Epithelial cell of prostate (primary cell): ENCODE measurements at places on chromosomes 16 and 17.
A peak's percentile ranks its signal among the peaks of the same experiment; 100 is the strongest.

GRCh38 chr16:51049678-51050376, 101.2 kb downstream of the SALL1 start:
- DNase-seq: no peak

DNA sequence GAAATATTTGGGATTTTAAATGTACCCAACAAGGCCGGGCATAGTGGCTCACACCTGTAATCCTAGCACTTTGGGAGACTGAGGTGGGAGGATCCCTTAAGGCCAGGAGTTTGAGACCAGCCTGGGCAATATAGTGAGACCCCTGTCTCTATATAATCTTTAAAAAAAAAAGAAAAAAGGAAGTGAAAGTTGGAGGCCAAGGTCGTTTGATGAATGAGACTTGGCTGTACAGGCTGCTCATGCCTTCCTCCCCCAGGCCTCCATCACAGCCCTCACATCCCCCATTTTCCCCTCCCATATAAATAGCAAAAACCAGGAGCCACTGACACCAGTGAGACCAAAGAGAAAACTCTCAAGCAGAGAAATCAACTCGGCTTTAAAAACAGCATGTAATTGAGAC, 3.3 kb upstream of the CA7 start:
- DNase-seq: no peak

- DNase-seq: no peak
Measured at GRCh38 chr16:58502217-58502921, 2.4 kb downstream of the NDRG4 start.

- DNase-seq: no peak
Measured at GRCh38 chr17:81419319-81419885, 24.1 kb downstream of the BAHCC1 start.

- no peak for DNase-seq
Measured at GRCh38 chr16:76207270-76207669, 69.9 kb upstream of the CNTNAP4 start.

DNA sequence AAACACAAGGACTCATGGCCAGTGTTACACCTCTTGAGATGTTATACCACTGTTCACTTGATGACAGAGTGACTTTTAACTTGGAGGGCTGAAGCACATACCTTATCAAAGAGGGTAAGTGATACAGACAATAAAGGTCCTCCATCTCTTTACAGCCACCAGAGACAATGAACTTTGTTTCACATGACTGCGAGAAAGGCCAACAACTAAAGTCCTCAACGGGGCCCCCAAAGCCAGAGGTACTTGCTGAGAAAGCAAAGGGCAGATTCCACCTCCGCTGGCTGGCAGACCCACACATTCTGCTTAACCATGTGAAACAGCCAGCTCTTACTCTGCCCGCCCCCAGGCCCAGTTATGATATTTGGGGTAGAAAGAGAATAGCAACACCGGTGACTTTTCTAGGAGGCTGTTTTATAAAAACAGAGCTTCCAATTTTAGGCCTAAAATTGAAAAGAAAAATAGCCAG, 21.4 kb downstream of the DCUN1D3 start:
- DNase-seq: no peak

- DNase-seq: no peak
Measured at GRCh38 chr16:82720414-82720813, 93.6 kb downstream of the CDH13 start.

- DNase-seq: no peak
Measured at GRCh38 chr17:47952171-47953021, 5.3 kb downstream of the PRR15L start.

- DNase-seq: no peak
Measured at GRCh38 chr16:3212006-3212405, 23.0 kb downstream of the ZNF200 start.

GRCh38 chr17:45270828-45271418, 9.0 kb upstream of the SPATA32 start:
- DNase-seq: no peak

DNA sequence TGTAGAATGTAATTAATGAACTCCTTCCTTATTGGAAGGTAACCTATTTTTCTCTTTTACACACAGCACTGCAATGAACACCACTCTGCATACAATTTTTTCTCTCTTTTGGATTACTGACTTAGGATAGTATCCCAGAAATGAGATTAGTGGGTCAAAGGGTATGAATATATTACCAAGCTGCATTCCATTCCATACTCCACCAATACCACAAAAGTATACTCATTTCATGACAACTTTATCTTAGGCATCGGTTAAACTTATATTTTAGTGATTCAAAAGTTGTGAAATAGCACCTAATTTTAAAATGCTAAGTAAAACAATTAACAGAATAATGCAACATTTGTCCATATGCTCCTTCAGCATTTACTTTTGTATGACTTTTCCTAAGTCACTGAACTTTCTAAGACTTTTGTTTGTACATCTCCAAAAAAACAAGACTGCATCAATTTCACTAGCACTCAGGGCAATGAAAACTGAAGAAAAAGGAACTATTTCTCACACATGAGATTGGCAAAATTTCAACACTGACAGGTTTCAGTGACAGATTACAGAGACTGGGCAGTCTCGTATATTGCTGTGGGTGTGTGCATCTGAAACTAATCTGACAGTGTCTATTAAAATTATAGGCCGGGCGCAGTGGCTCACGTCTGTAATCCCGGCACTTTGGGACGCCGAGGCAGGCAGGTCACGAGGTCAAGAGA, 32.1 kb downstream of the HELZ start:
- no peak for DNase-seq

DNA sequence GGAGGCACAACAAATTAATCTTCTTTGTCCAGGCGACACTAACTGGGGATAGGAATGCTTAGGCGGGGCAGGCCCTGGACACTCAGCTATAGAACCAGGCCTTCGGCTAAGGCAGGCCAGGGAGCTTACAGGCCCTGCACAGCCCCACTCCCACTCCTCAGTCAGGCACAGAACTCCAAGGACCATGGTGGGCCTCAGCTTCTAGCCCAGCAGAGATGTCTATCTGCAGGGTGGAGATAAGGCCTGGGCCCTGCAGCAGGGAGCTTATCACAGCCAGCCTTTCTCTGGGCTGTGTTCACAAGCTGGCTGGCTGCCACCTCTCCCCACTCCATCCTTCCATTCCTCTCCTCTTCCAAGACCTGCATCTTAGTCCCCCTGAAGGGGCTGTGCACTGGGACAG, 68.1 kb downstream of the TMEM132E start:
- no peak for DNase-seq

GRCh38 chr17:77174928-77175661, 34.3 kb downstream of the SEC14L1 start:
- no peak for DNase-seq

GRCh38 chr16:11067266-11067665, 122.9 kb downstream of the CLEC16A start:
- DNase-seq: no peak

DNA sequence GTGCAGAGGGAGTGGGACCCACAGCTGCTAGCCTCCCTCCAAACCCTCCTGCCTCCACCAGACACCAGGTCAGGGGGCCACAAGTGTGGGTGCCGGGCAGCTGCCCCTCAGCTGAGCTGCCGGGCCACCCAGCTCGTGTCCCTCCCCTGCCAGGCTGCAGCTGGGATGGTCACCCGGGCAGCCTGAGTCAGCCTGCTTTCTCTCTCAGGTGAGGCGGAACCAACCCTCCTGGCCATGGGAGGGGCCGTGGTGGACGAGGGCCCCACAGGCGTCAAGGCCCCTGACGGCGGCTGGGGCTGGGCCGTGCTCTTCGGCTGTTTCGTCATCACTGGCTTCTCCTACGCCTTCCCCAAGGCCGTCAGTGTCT, 6.9 kb downstream of the SLC16A3 start:
- DNase-seq: no peak

DNA sequence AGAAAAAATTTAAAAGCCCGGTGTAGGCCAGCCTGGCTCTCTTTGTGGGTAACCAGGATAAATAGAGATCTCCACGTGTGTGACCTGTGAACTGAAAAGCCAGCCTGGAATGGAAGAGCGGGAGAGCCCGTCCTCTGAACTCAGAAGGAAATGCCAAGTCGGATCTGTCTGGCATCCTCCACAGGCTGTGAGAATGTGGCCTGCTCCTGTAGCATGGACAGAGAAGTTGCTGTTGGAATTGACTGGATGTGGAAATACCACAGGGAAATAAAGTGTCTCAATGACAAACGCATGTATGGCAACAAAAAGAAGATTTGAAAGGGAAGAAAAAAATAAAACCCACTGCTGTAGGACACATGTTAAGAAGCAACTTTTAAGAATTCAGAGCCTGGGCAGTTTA, 6.7 kb downstream of the KLHL36 start:
- DNase-seq: no peak

- DNase-seq: no peak
Measured at GRCh38 chr16:81830845-81831540, 51.9 kb downstream of the PLCG2 start.

GRCh38 chr17:61265397-61265796, 134.2 kb upstream of the TBX2 start:
- no peak for DNase-seq

DNA sequence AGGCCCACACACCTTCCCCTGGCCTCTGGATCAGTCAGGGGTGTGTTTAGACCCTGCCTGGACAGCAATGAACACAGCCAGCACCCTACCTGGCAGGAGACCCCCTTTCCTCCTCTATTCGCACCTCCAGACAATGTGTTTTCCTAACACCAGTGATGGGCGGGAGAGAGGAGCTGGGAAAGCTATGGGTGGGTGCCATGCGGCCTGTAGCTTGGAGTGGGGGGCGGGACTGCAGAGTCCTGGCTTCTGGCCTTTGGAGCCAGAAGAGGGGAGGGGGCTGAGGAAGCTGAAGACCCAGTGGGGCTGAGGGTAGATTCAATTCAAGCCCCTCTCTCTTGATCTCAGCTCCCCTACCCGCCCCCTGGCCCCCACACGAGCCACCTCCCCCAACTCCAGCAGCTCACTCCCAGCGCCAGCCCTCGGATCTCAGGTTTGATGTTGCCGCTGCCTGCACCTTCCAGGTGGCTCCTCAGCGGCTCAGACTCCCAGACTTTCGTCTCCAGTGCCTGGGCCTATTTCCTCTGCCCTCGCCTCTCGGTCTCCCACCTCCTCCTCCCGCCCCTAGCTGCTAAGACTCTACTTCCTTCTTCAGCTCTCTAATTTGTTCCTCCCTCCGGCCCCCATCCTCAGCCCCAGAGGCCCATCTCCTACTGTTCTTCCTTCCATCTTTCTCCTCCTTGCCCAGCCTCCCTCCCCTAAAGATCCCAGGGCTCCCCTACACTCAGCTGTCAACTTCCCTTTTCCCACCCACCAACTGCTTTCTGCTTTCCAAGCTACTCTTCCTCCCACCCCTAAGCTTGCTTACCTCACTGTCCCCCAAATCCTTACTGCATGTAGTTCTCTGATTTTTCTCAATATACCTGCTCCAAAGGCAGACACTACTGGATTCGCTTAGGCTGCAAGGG, 6.8 kb upstream of the SP6 start:
- no peak for DNase-seq

- DNase-seq: no peak
Measured at GRCh38 chr16:73523209-73523608, 475.3 kb upstream of the ZFHX3 start.

GRCh38 chr17:82745524-82745923, 6.3 kb upstream of the TBCD start:
- DNase-seq: no peak

DNA sequence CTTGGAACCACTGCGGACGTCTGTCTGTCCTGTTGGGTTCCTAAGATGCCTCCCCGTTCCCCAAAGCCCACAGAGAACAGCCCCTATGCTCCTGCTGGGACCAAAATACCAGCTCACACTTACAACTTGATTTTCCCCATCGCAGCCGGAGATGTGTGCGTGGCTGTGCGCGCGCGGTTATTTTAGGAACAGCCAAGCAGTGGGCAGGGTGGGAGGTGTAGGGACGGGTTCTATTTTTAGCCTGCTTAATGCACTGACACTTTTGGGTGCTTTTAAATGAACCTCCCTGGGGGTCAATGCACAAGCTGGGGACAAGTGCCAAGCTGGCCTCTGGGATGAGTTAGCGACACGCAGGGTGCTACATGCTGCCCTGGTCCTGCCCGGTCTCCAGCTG, 74.1 kb downstream of the KLHDC4 start:
- DNase-seq: no peak

DNA sequence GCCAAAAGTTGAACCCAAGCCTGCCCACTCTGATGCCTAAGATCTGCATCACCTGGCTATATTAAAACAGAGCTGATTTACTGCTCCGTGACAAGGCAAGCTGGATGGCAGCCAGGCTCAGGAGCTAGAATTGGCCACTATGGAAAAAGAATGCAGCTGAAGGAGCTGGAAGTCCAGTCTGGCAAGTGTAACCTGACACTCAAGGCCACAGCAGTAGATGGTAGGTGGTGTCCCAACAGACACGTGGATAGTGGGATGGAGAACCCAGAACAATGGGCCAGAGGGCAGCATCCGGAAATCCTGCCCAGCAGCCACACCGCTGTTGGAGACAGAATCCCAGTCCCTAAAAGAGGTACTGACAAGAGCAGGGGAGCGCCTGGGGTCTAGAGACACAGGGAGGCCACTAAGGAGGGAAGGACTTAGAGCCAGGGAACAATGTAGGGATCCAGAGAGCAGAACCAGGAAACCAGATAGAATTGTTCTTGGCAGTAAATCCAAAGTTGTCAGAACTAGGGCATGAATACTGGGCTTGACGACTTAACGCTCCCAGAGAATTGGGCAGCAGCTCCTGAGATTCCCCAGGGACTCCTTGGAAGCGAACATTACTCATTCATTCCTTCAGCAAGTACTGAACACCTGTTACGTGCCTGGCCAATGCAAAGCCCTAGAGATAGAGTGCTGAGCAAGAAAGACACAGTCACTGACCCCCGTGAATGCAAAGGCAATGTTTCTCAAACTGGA, 85.7 kb downstream of the CDYL2 start:
- peak; percentile 66 for DNase-seq

DNA sequence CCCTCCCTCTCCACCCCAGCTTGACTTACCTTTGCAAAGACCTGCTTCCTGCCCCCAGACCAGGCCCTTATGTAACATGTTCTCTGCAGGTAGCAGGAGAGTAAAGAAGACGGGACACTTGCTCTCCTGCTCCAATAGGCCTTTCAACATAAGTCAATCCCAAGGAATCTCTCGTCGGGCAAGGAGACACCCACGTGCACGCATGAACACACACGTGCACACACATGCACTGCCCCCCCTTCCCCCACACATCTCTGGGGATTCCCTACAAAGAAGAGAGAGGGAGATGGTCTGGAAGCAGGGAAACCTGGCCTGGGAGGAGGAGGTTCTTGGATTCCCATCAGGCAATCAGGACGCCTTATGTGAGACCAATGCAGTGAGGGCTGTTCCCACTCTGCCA, 41.4 kb downstream of the ABCC12 start:
- no peak for DNase-seq

GRCh38 chr16:79769270-79769927, 168.9 kb upstream of the MAF start:
- DNase-seq: no peak

- DNase-seq: no peak
Measured at GRCh38 chr16:1264345-1265089, 8.6 kb downstream of the TPSD1 start.

DNA sequence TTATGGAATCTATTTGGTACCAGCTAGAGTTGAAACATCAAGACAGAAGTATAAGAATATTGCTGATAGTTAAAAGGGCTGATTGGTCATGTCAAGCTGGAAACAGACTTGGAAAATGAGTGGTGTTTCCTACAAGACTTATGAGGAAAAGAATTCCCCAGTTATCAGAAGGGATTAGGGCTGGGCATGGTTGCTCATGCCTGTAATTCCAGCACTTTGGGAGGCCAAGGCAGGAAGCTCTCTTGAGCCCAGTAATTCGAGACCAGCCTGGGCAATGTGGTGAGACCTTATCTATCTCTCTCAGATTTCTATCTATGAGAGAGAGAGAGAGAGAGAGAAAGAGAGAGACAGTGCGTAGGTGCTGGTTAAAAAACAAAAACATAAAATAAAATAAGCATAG, 139.5 kb upstream of the PMFBP1 start:
- no peak for DNase-seq
